NCI-H524 treated with DMSO at 0.1 percent for 48 hours (cell line): ENCODE measurements at places on chromosomes 12 and 14.

DNA sequence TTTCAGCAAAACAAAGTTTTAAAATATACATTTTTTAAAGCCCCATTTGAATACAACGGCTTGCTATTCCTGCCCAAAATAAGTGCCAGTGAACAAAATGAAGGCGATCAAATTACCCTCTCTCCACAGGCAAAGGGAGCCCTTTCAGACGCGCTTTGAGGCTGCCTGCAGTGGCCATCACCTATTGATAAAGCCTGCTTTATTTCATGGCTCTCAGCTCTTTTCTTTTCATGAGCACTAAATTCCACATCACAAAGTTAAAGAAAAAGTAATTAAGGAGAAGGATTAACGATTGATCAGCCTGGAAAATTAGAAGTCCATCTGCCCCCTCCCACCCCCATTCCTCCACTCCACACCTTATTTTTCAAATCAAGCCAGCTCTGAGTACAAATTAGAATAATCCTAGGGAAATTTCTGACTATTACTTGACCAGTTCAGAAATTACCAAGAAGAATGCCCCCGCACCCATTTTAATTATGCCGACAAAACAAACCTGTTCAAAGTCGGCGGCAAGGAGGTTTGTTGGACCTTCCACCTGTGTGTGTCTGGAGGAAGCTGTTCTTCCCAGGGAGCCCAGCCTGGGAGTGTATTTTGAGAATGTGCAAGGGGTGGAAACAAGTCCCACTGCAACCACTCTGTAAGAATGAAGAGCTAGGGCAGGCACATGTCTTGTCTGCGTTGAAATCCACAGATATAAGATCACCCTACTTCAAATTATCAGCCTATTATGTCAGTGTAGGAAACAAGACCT, 64.2 kb upstream of the RIC8B start:
- no peak for DNase-seq

GRCh38 chr14:48936849-48937248, 649.3 kb downstream of the RPS29 start:
- DNase-seq = no peak

DNA sequence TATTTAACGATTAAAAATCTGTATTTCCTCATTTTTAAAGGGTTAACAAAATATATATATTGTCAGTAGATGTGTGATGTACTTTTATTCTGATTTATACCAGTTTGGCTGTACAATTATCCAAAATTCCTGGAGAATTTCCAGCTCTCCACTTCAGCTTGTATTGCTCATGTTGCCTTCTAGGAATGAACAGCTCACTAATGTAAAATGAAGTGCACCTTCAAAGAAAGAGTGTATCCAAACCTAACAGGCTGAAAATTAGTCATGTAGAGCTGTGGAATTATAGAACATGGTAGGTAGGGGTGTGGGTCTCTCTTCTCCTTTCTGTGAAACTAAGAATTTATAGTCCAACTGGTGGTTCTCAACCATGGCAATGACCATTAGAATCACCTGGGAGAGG, 362.0 kb downstream of the ETNK1 start:
- no peak for DNase-seq

GRCh38 chr12:2092354-2092753, 39.6 kb downstream of the CACNA1C start:
- DNase-seq = no peak

- no peak for DNase-seq
Observed at GRCh38 chr14:103905842-103906456, 22.3 kb upstream of the TDRD9 start.

GRCh38 chr14:53979747-53980642, 23.4 kb upstream of the BMP4 start:
- DNase-seq = no peak

- no peak for DNase-seq
Observed at GRCh38 chr14:36665887-36666415, 4.3 kb downstream of the PAX9 start.

GRCh38 chr12:110010853-110011723, 11.9 kb downstream of the ANKRD13A start:
- no peak for DNase-seq

DNA sequence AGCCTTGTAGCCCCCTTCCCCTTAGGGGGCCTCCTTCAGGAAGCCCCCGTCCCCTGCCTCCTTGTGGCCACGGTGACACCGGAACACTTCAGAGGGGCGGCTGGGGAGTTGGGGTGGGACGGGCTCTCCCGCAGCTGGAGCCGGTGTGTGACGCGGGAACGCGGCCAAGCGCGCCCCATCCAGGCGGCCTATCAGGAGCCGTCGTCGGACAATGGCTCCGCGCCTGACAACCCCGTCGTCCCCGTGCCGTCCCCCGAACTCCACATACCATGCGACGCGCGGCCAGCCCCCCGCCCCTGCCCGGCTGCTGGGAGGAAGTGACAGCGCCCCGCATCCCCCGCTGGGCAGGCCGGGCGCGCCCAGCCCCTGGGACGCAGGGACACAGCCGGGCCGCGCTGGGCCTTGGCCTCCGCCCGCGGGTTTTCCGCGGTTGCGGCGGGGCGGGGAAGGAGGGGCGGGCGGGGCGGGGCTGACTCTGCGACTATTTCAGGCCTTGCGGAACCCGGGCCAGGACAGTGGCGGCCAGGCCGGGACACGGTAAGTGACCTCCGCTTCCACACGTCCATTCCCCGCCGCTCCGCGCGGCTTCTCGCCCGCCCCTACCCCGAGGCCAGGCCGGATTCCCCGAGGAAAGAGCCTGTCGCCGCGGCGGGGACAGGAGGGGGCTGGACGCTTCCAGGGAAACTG, at the start of gene TNFAIP2:
Gene TNFAIP2, plus strand, starts transcription at position 515 of the 687 bp plus-strand sequence. CDS start 2,997 bp downstream, outside the sequence.
- DNase-seq = no peak

- DNase-seq = no peak
Observed at GRCh38 chr12:68439368-68440045, 107.3 kb upstream of the MDM1 start.

DNA sequence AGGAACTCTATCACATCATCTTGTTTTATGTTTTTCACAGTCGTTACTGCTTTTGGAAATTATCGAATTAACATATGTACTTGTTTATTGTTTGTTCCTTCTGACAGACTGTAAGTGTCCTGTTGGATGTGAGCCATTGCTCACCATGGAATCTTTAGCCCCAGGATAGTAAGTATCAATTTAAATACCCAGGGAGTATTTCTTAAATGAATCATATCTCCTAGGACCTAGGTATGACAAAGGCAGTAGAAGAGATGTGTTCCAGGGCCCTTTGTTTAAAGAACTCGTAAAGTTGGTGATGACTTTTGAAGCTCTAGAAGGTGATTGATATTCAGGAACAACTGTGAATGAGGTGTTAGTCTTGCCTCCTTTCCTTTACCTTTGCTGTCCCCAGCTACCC, 30.3 kb upstream of the STRAP start:
- DNase-seq = no peak

DNA sequence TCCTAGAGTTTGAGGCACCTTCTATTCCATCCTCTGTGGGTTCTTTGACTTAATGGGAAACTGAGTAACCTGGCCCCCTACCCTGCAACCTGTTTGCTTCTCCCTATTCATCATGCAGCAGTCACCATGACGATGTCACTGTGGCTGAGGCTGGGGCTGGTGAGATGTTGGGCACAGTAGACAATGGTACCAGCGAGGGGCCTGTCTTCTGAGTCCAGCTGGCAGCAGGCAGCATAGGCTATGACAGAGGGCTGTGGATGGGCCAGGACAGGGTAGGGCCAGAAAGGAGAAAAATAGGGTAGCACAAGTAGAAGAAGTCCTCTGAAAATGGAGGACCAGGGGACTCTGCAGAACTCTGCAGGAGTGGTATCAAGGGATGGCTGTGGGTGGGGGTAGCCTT, 2.0 kb downstream of the CIROP start:
- no peak for DNase-seq
